ENCODE measurements at places on chromosomes 2 and 18.
A peak's percentile ranks its signal among the peaks of the same experiment; 100 is the strongest.

GRCh38 chr2:223049356-223049755 is 2.6 kb upstream of the KCNE4 start:
- DNase-seq: no peak

DNA sequence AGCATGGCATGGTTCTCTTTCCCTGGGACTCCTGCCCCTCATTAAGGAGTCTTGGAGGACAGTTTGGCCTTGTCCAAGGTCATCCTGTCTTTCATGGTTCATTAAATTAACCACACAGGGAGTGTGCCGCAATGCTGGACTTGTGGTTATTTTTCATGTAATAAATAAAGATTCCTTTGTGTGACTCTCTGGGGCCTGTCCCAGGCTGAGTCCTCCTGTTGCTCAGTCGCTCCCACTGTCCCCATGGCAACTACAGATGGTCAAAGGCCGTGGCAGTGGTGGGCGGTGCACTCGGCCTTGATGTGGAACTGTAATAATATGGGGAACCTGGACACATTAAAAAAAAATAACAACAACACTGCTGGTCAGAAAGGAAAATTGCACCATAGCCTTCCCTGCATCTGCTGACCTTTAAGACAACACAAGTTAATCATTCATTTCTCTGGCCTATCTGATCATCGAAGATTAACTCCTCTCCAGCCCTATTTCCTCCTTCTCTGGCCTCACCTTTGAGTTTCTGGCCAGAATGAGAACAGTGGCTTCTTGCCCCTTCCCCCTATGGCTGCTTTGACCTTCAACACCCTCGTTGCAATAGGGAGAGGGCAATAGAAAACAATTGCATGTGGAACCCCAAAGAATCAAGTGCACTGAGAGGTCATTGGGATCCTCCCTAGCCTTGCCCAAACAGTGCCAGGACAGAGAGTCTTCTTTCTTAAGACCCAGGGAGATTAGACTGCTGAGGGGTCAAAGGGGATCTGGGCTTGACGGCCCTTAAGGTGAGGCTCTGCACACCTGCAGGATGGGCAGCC is 44.7 kb downstream of the PSD4 start:
- no peak for DNase-seq

GRCh38 chr2:8761529-8762164 is 75.8 kb downstream of the KIDINS220 start:
- no peak for DNase-seq

DNA sequence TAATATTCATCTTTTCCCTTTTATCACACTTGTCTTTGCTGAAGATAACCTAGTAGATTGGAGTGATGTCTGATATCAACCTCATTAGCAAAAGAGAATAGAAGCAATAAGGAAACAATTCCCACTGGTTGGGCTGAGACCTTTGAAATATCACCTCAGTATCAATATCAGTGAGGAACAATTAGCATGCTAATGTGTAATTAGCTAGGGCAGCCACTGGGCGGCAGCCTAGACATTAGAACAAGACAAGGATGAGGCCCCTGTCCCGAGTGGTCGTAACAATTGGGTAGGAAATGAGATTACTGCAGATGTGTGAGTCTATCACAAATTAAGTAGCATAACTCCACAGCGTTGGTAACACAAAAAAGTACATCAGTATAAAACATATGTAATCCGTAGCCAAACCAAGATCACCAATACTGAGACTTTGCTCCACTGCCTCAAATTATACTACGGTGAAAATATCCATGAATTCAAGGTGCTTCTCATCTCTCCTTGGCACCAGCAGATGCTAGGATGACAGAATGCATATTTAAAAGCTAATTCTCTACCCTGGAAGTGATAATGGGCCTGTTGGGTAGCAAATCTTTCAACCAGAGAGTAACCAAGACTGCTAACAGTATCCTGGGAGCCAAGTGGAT is 99.1 kb downstream of the ALPK2 start:
- DNase-seq: peak; percentile 48

GRCh38 chr2:48755473-48755872 is at the start of gene LHCGR:
Gene LHCGR, minus strand, starts transcription at chr2:48755724. Its CDS starts 53 bp downstream, at chr2:48755671.
- no peak for DNase-seq

- DNase-seq: no peak
These were observed 339 bp downstream of the ACAA2 start for GRCh38 chr18:49813069-49813318.

- DNase-seq: peak; percentile 34
These were observed 35.3 kb downstream of the LRRFIP1 start for GRCh38 chr2:237662671-237663093.

- no peak for DNase-seq
These were observed 81.2 kb upstream of the LTBP1 start for GRCh38 chr2:32865399-32866068.

DNA sequence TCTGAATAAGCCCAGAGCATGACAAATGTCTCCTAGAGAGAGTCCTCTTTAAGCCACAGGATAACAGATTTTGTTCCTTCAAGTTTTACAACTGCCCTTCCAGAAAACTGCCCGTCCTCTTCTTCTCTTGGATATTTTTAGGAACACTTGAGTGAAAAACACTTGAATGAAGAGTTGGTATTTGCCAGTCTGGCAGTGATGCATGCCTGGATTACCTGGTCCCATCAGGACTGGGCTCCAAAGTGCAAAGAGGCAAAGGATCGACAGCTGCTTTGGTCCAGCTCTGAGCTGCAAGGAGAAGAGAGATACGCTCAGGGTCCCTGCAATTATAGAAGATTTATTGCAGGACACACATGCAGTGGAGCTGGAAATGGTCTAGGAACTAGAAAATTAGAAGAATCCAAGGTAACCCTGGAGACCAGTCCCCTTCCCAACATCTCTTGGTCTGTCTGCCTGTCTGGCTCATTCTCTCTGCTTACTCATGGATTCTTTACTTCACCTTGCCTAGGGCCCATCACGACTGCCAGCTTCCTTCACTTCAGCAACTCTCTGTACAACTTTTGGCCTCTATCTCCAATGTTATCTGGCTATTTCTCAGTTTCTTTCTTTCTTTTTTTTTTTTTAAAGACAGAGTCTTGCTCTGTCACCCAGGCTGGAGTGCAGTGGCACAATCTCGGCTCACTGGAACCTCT is 112.1 kb upstream of the SIX2 start:
- no peak for DNase-seq

DNA sequence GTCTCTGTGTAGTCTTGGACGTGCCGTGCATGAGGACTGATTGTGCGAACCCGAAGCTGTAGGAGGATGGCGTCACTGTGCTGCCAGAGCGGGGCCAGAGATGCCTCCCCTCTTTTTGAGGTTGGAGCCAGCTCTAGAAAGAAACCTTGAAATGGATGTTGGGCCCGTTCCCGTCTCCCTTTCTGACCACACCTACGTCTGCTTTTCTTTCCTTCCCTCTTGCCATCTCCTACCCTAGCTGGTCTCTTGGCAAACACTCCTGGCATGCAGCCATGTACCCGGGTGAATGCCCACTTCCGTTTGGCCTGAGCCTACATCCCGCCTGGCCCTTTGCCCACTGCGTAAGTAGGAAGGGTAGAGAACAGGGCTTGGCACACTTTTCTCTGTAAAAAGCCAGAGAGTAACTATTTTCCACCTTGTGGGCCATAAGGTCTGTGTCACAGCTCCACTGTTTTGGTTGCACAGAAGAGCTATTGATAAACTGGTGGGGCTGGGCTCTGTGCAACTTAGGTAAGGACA is 37.4 kb downstream of the SH3BP4 start:
- DNase-seq: no peak

GRCh38 chr18:45161850-45162249 is 453.4 kb upstream of the SLC14A2 start:
- DNase-seq: no peak

GRCh38 chr2:46748735-46749531 is 166.7 kb downstream of the MCFD2 start:
- DNase-seq: no peak

GRCh38 chr2:125070726-125071505 is 1045.8 kb downstream of the CNTNAP5 start:
- DNase-seq: no peak

GRCh38 chr2:225309516-225309915 is 90.0 kb upstream of the NYAP2 start:
- no peak for DNase-seq

DNA sequence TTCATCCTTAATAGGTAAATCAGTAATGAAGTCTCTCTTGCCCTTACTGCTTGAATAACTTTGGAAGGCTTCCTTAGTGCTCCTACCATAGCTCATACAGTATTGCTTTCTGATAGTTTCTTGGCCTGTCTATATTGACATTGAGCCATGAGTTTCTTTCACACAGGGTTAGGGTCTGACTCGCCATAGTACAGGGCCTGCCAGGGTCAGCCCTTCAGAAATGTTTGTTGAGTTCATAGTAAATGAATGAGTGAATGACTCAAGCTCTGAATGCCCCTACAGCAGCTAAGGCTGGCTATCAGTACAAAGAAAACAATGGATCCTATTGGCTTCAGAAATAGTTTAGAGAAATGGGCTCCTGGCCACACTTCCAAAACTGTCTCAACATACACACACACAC is 65.0 kb upstream of the LRATD1 start:
- DNase-seq: no peak

GRCh38 chr2:230942920-230943896 is 18.2 kb upstream of the GPR55 start:
- no peak for DNase-seq

DNA sequence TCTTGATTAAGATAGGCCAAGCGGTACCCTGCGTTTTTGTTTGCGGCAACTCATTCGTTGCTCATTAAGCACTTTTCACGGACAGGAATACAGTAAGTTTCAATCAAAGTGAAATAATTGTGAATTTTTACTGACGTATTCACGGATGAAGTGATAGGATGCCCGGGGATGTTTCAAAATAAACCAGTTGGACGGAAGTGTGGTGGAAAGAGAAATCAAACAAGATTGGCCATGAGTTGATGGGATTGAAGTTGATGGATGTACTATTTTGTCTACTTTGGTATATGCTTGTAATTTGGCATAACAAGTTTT is 481 bp downstream of the TMEM177 start:
- no peak for DNase-seq

DNA sequence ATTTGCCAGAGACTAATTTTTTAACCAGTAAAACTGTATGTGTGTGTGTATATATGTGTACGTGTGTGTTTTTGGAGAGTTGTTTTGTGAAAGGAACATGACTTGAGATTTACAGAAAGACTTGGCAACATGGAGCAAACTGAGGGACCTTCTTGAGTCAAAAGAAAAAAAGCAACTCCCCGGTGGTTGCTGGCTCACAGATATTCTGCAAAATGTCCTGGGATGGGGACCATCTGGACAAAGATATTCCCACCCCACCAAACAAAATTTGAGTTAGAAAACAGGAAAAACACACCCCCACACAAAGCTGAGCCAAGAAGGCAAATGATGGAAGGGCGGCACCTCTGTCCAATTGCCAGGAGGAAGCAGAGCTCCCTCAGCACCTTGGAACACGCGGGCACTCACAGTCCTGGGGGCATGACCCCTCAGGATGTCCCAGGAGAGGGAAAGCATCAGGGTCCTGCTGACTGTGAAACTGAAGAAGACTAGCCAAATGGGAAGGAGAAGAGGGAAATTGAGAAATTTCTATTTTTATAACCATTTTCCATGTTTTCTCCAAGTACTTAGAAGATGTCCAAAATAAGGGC is 290.2 kb upstream of the ACVR2A start:
- no peak for DNase-seq

DNA sequence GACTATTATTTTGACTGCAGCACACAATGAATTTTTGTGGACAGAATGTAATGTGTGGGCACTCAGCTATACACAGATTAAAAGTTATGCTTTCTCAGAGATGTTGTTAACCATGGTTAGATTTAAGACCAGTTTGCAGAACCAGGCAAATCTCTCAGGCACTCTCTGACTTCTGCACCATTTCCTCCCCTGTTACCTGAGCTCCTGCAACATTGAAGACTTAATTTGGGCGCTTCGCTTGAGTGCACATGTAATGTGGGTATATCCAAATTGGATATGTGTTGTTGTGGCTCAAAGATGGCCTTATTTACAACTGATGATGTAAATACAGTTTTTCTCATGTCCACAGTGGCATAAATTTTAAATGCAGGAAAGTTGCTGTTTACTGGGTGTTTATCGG is 469.4 kb downstream of the PTPRM start:
- DNase-seq: no peak

Data from naive thymus-derived CD8-positive, alpha-beta T cell (primary cell).